HEK293T (cell line): ENCODE measurements at places on chromosomes 13 and 19.

GRCh38 chr13:33485247-33485646 lies 199.7 kb upstream of the STARD13 start:
- DNase-seq, result no peak

- no peak for DNase-seq
Observed at GRCh38 chr13:36841391-36841790, 22.4 kb downstream of the RFXAP start.

DNA sequence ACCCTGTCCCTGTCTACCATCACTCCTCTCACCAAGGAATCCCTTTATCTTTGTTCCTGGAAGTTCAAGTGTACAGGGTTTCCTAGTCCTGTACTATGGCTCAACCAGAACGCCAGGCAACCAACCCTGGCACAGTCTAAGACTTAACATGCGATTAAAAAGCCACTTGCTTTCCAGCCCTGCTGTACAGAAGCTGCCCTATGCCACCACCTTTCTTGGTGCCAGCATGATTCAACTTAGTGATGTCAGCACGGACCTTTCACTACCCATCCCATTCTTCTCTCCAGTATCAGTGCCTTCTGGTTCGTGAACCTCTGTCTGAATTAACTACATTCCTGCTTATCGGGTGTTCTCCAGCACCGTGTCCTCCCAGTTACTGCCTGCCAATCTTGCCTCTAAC lies 151.1 kb downstream of the KLF12 start:
- no peak for DNase-seq

GRCh38 chr19:18419699-18420460 lies 682 bp downstream of the SSBP4 start:
- DNase-seq, result no peak

GRCh38 chr19:50814883-50815282 lies 8.7 kb downstream of the KLK1 start:
- no peak for DNase-seq

DNA sequence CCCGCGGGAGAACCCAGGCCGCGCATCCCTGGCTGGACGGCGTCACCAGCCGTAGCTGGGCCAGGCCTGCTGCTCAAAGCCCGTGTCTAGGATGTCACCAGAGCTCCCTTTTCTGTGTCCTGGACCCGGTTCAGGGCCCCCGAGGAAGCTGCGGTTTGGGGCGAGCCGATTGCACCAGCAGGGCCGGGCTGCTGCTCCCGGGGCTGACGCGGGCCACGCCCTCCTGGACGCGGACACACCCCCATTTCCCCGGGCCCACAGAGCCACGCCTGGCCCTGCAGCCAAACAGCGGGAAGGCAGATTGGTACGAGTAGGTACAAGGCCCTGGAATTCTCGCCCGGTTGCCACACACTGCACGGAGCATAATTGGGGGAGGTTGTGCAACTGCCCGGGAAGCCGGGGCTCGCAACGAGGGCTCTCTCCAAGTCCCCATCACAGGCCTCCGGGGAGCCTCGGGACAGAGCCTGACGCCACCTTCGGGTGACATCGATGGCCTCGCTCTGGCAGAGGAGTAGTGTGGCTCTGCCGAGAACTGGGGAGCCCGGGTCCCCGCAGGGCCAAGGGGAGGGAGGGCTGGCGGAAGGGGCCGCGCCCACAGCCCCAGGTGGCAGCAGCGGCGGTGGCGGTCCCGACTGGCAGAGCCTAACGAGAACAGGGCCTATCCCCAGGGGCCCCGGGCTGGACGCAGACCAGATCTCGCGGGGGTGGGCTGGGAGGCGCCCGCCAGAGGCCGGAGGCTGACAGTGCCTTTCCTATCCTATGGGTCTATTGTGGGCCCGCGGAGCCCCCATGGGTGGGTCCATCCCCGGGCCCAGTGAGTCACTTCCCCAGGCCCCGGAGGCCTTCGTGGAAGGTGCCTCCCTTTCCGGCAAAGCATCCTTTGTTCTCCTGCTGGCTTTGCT lies 23.5 kb downstream of the KCTD15 start:
- DNase-seq, result no peak

DNA sequence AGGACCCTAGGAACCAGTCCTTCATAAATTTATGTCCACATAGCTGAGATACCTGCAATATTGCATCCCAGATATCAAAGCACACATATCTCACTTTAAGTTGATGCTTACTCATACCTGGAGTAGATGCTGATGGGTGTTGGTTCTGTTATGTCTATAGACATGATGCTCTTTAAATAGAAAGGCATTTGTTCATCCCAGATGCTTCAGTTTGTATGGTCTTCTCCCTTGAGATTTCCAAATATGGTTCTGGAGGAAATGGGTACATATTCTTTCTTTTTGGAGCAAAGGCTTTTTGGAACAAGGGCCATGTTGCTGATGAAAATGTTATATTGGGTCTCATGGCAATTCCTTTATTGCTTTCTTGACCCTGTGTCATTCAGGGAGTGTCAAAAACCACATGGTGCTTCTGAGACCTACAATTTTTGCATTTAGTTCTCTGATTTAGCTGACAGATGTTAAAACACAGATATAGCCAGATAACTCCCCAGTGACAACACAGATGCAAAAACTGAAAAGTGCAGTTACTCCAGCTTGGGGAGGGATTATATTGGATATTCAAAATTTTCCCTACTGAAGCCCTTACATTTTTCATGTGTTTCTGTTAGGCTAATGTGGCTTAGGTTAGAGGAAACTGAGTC lies 211.4 kb downstream of the KCNRG start:
- no peak for DNase-seq

DNA sequence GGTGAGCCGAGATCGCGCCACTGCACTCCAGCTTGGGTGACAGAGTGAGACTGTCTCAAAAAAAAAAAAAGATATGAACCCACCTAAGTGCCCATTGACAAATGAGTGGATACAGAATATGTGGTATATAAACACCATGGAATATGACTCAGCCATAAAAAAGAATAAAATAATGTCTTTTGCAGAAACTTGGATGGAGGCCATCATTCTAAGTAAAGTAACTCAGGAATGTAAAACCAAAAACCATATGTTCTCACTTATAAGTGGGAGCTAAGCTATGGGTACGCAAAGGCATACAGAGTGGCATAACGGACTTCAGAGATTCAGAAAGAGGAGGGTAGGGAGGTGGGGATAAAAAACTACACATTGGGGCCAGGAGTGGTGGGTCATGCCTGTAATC lies 29.5 kb downstream of the PLA2G4C start:
- no peak for DNase-seq

- DNase-seq, result no peak
Observed at GRCh38 chr13:93151277-93151676, 75.3 kb upstream of the GPC6 start.

DNA sequence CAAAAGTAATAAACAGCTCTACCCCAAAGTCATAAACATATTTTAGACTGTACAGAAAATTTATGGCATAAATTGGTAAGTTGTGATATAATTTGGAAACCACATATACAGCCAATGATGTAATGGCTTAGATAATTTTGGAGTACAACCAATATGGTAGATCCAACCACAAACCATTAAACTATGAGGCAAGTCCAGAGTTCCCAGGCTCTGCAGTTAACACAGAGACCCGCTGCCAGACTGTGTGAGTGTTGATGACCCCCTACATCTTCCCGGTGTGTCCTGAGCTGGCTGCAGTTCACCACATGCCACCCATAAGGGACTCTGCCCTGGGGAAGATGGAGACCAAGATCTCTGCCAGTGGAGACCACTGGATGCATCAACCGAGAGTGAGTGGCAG lies 9.9 kb upstream of the SERPINE3 start:
- DNase-seq, result no peak

- no peak for DNase-seq
Observed at GRCh38 chr19:40547836-40548235, 28.8 kb upstream of the SHKBP1 start.

- peak; percentile 95 for DNase-seq
Observed at GRCh38 chr13:80341101-80341755, at the start of gene SPRY2. SPRY2 (minus strand) TSS chr13:80341126; CDS start chr13:80337705, 3,421 bp downstream.

DNA sequence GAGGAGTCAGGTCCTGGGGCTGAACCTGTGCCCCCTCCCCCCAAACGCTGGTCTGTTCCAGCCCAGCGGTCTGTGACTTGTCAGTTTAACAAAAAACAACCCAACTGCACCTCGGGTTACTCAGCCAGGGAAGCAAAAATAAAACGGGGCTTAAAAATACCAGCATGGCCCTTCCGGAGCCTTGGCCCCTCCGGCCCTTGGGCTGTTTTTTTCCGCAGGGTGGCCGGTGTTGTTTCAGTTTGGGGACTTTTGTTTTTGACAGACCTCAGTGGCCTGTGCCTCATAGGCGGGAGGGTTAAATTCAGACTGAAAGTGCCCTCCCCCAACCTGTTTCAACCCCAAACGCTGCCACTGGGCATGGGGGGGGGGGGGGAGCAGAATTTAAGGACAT lies 4.0 kb downstream of the TCF3 start:
- no peak for DNase-seq

DNA sequence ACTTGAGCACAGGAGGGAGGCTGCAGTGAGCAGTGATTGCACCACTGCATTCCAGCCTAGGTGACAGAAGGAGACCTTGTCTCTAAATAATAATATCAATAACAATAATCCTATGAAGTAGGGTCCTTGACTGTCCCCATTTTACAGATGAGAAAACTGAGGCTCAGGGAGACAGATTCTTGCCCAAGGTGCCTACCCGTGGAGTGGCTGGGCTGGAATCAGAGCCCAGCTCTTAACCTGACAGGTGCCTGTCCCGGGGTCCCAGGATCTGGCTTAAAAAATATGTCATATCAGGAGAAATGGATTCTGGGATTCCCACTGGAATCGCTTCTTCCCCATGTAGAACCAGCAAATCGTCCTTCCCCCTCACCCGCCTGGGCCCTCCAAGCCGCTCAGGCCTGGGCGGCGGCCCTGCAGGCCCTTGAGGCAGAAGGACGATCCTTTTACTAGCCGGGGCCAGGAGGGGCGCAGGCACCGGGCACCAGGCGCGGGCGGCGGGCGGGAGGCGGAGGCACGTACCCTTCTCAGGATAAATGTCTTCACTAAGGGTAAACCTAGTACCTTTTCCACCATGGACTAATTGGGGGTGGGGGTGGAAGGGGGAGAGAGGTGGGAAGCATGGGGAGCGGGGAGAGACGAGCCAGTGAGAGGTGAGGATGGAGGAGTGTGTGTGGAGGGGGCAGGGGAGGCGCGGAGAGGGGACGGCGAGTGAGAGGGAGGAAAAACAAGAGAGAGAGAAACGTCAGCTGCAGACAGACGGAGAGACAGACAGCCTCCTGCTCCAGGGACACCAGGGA lies 60.6 kb downstream of the COLGALT1 start:
- no peak for DNase-seq

DNA sequence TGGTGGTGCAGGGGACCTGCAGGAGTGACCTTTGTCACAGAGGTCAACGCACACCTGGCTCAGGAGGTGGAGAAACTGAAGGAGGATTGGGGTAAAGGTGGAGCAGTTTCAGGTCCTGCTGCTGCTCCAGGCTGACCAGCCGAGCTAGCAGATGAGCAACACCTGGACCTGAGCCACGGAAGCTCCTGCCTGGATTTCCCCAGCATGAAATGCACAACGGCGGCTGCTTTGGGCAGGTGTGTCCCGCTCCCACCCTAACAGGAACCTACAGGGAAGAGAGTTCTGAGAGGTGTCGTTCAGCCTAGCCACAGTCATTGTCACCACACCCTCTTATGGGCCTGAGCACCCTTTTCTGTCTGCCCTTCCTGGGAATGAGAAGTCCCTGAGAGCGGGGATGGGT lies 15.7 kb upstream of the CD177 start:
- no peak for DNase-seq

DNA sequence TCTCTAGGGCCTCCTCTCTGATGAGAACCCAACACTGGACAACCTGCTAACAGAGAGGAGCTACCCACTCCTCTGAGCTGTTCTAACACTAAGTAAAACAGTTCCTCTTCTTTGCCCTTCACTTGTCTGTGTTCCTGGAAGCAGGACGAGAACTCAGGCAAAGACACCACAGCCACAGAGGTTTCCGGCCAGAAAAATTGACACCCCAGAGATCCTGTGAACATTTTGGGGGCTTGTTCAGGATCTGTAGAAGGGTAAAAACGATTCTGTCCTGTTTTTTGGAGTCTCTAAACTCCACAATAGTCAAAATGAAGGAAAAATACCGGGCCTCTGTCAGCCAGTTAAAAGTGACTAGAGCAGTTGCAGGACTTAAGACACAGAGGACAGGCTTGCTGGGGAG lies 165.9 kb downstream of the B3GLCT start:
- no peak for DNase-seq

DNA sequence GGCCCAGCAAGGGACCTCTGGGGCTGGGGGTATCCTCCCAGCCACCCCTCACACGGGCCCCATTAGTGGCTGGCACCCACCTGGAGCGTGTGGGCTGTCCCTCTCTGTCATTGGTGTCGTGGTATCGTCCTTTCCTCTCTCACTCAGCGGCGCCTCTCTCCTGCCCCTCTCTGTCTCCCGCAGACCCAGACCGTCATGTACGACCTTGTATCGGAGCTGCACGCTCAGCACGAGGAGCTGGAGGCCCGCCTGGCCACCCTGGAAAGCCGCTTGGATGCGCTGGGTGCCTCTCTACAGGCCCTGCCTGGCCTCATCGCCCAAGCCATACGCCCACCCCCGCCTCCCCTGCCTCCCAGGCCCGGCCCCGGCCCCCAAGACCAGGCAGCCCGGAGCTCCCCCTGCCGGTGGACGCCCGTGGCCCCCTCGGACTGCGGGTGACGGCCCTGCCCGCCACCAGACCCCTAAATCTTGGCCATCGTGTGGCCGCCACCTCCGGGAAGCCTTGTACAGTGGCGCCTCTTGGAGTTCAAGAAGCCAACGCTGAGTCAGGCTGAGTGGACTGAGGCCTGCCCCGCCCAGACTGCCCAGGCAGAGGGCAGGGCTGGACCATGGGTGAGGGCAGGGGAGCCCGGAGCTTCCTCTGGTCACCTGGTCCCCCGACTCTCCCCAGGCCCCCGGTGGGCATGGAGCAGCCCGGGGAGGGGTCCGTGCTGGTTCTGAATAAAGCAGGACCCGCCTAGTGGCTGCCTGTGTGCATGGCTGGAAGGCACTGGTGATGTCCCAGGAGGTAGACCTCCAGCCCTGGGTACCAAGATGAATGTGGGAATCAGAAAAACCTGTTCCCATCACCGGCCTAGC lies 9.8 kb upstream of the ARRDC2 start:
- DNase-seq, result peak; percentile 31

GRCh38 chr19:44839276-44839675 lies 6.8 kb upstream of the NECTIN2 start:
- DNase-seq, result no peak

- DNase-seq, result no peak
Observed at GRCh38 chr13:31522396-31522795, 216.9 kb upstream of the RXFP2 start.

- DNase-seq, result no peak
Observed at GRCh38 chr19:30443531-30444252, 71.5 kb downstream of the ZNF536 start.

DNA sequence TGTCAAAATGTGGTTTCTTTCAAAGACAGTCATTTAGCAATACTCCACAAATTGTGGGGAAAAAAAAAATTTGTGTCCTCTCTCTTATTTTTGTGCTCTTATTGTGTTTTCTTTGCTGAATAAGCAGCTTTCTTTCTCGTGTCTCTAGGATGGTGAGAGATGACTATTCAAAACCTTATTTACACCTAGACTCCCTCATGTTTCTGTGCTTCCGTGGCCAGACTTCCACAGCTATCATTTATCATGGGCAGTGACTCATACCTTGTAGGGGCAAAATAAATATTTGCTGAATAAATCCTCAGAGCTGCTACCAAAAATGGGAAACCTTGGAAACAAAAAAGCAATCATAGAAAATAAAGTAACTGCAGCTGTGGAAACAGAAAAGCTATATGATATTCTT lies 204.9 kb upstream of the MIR17HG start:
- no peak for DNase-seq

- DNase-seq, result no peak
Observed at GRCh38 chr13:58004751-58005150, 373.2 kb downstream of the PCDH17 start.
